ENCODE measurements at places on chromosomes 6 and 20.

- peak; percentile 98 for DNase-seq
These were observed 168.5 kb upstream of the ATXN1 start for GRCh38 chr6:16929809-16930208.

GRCh38 chr6:95487817-95488216, 89.5 kb upstream of the MANEA start:
- no peak for DNase-seq

DNA sequence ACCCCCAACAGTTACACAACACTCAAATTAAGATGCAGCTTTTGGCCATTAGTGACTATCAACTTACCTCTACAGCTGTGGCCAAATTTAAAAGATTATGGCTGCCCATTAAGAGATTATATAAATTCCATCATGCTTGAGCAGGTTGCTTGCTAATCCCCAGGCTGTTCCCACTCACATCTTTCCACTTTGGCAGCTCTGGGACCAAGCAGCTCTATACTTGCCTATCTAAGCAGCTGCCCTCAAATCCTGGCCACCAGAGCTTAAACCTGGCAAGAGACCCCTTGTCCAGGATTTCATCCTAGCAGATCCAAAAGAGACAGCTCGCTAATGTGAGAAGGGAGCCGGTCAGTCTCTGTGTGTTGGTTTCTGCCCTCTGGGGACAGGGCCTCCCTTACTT, 127.9 kb downstream of the SLC23A2 start:
- no peak for DNase-seq

GRCh38 chr6:116025405-116025804, 35.3 kb downstream of the FRK start:
- DNase-seq, result no peak

DNA sequence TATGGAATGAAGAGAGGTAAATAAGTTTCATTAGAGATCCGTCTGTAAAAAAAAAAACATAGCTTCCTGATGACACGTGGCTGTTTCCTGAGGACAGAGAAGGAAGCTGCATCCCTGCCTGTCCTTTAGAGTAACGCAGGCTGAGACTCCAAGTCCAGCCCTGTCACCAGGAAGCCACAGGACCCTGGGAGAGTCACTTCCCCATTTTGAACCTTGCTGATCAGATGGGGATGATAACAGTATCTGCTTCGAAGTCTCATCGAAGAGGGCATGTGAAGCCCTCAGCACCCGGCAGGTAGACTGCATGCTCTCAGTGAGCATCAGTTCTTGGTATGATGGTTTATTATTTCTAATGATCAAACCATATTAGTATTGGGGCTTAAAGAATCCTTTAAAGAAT, 139.1 kb upstream of the KCNG1 start:
- DNase-seq, result no peak

DNA sequence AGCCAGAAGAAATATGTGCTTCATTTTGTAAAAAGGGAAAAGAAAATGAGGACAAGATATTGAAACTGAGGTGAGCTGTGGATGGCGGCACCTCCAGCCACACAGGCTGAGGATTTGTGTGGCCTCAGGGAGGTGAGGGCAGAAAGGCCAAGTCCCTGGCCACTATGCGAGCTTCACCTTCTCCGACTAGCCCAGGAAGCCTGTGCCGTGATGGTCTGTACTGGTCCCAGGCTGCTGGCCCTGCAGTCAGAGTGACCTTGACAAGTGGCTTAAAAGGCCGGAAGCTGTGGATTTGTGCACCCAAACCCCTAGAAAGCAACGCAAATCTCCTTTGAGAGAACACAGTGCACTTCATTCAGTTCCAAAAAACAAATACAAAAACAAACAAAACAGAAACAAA, 48.1 kb downstream of the WDR27 start:
- no peak for DNase-seq
